Stimulated activated CD8-positive, alpha-beta memory T cell treated with anti-CD3 and anti-CD28 coated beads, Interleukin-7, amount 100 ng/mL, for 24 hours (primary cell): ENCODE measurements at places on chromosomes 1 and 21.

- no peak for DNase-seq
Measured at GRCh38 chr1:11690397-11691301, 861 bp upstream of the DRAXIN start.

DNA sequence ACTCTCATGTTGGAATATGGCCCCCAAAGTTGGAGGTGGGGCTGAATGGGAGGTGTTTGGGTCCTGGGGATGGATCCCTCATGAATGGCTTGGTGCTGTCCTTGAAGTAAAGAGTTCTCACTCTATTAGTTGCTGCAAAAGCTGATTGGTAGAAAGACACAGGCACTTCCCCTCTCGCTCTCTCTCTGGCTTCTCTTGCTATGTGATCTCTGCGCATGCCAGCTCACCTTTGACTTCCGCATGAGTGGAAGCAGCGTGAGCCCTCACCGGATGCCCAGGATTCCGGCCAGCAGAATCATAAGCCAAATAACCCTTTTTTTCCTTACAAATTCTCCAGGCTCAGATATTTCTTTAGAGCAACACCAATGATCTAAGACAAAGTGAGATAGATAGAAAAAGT, 20.9 kb upstream of the CCSAP start:
- DNase-seq, result no peak

DNA sequence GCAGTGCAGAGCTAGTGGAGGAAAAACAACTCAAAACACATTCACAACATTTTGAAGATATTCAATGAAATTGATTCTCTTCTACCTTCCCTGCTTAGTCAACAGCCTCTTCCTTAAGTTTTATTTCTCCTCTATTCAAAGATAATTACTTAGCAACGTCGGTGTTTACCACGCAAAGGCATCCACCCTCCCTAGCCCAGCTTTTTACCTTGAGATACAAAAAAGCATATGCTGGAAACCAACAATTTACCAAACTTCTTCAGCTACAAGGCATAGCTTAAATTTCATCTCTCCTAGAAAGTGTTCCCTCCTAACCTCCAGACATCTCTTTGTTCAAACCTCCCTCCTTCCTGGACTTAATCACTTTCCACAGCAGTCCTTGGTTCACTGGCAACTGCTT, 102.8 kb upstream of the SOD1 start:
- no peak for DNase-seq

- no peak for DNase-seq
Measured at GRCh38 chr1:1093610-1093943, 19.5 kb upstream of the RNF223 start.

DNA sequence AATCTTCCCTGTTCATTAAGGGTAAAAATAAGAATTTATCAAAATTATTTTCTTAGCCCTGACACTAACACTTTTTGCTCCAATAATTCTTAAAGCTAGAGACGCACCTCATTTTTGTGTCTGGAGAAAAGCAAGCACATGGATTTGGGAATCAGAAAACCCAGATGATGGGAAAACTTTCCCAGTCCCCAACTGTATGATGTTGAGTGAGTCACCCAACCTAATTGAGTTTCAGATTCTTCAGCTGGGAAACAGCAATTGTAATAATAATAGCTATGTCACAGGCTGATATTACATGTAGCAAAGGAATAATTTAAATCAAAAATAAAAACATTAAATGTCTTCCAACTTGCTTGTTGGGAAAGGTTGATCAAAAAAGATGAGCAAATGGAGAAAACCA, 159.0 kb downstream of the MIS18A start:
- no peak for DNase-seq

DNA sequence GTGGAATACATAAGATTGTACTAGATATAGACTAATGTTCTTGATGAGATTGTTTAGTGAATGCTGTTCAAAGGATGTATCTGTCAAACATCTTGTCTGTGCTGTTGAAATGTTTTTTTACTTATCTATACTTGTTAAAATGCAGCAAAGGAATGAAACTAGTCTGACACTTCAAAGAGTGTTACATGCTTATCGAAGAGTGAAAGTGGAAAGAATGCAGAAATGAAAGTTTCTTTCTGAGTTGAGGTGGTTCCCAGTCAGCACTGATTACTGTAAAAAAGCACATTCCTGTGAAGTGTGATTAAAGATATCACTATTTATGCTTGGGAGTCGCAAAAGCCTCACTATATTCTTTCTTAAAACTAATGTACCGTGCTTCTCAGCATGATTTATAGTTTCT, 1225.2 kb downstream of the NCAM2 start:
- no peak for DNase-seq
